ENCODE measurements at places on chromosomes 3 and 15. TPM values are rescaled to one million over a fixed set of nuclear protein-coding genes. Genes with fewer than 3 reads are reported as not detected.

GRCh38 chr15:47669221-47669620, 48.1 kb upstream of the SEMA6D start:
- H3K36me3 ChIP-seq = no peaks in the 10 kb centered on the region
- H3K27me3 ChIP-seq = peaks cover 5% of the 10 kb centered on the region

GRCh38 chr3:194682694-194683310, 2.9 kb upstream of the FAM43A start:
- no peak overlapping the region for H3K27ac ChIP-seq
- H3K4me1 ChIP-seq = peaks cover 41% of the 10 kb centered on the region
- peak; percentile 61 for DNase-seq
- H3K27me3 ChIP-seq = peaks cover 20% of the 10 kb centered on the region
- no peaks in the 10 kb centered on the region for H3K36me3 ChIP-seq
- no peak overlapping the region for H3K4me3 ChIP-seq

DNA sequence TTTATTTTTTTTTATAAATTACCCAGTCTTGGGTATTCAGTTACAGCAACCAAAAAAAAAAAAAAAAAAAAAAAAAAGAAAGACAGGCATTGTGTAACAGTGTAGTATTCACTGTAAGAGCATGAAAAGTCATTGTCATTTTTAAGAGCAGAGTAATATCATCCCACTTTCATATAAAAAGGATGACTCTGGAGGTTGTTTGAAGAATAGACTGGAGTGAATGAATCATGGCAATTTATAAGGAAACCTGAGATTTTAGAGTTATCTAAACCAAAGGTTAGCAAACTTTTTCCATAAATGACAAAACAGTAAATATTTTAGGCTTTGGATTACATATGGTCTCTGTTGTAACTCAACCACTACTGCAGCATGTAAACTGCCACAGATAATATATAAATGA, 794.9 kb downstream of the NTRK3 start:
- H3K27me3 ChIP-seq = peaks cover 17% of the 10 kb centered on the region
- H3K36me3 ChIP-seq = no peaks in the 10 kb centered on the region
- H3K4me3 ChIP-seq = no peak overlapping the region
- DNase-seq = no peak
- no peak overlapping the region for H3K27ac ChIP-seq

DNA sequence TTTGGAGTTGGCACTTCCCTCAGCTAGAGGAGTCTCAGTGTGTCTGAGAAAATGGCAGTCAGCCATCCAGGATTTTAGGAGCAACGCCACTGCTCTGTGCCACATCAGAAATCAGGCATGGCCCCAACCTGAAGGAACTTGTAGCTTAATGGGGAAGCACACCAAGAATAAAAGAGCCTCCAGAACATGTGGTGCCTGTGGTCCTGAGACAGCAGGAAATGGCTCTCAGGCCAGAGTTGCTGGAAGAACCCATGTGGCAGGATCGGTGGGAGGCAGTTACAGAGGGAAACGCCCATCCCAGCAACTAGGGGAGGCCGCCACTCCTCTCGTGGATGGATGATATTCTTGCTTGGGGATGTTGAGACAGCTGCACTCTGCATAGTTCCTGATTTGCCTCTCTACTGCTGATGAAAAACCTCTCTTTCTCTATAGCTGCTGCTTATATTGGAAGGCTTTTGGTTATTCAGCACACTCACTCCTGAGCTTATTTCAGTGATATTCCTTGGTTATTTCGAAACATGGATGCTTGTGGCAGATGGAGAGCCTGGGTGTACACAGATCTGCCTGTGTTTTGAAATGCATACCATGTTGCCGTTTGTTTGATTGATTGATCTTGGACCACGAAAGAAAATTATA, 52.4 kb downstream of the KLHL25 start:
- H3K36me3 ChIP-seq = peaks cover 15% of the 10 kb centered on the region
- H3K4me3 ChIP-seq = no peak overlapping the region
- no peaks in the 10 kb centered on the region for H3K27me3 ChIP-seq
- no peak for DNase-seq

- H3K27ac ChIP-seq = no peak overlapping the region
- no peaks in the 10 kb centered on the region for H3K4me1 ChIP-seq
- H3K36me3 ChIP-seq = no peaks in the 10 kb centered on the region
- no peak overlapping the region for H3K4me3 ChIP-seq
- DNase-seq = no peak
- H3K27me3 ChIP-seq = no peaks in the 10 kb centered on the region
Observed at GRCh38 chr3:141625506-141625905, 112.6 kb upstream of the RNF7 start.

DNA sequence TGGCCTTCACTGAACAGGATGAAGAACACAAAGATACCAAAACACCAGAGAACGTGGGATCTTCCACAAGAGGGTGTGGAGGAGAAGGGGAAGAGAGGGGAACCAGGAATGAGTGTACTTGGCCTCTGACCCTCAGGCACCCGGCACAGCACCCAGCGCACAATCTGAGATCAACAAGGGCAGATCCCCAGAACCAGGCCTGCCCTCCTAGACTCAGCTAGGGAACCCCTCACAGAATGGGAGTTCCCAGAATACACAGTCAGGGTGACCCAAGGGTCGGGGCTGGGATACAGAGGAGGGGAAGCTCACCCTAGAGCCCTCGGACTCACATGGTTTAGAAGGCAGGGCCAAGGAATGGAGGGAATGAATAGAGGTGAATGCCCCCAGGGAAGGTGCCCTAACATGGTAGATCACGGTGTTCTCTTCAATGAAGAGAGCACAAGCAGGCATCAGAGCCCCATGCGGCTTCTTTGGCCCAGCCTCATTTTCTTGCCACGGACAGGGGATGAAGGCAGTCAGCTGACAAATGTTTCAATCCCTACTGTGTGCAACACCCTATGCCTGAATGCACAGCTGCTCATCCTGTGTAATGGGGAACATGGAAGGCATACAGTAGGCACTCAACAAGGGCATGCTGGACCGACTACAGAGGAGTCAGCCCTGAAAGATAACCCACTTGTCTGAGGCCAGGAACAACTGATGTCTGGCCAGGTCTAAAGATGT, 13.1 kb downstream of the BMF start:
- peaks cover 2% of the 10 kb centered on the region for H3K36me3 ChIP-seq
- peak overlapping the region; percentile 37 for H3K4me3 ChIP-seq
- H3K27me3 ChIP-seq = no peaks in the 10 kb centered on the region
- no peak for DNase-seq
- peak overlapping the region; percentile 99 for H3K27ac ChIP-seq

GRCh38 chr3:37256447-37256846, 82.1 kb upstream of the LRRFIP2 start:
- no peak overlapping the region for H3K4me3 ChIP-seq
- peaks cover 23% of the 10 kb centered on the region for H3K36me3 ChIP-seq
- H3K4me1 ChIP-seq = peaks cover 31% of the 10 kb centered on the region

DNA sequence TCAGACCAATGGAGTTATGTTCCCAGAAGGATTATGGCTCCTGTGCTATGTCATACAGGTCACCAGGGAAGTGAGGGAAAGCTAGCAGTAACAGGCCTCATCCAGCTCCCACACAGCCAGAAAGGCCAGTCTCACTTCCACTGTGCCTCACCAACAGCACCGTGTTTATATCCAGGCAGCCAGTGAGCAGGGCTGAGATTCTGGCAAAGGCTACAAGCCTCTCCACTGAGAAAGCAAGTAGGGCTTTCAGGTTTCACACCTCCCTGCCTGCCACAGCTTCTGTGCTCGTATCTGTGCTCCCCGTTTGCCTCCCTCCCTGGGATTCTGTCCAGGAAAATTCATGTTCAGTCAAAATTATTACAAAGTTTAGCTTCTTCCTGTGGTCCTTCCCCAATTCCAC, 14.9 kb upstream of the CFAP20DC start:
- peaks cover 49% of the 10 kb centered on the region for H3K27me3 ChIP-seq
- H3K4me3 ChIP-seq = no peak overlapping the region
- peaks cover 4% of the 10 kb centered on the region for H3K4me1 ChIP-seq
- no peak for DNase-seq

- H3K27ac ChIP-seq = no peak overlapping the region
- H3K36me3 ChIP-seq = no peaks in the 10 kb centered on the region
- no peak overlapping the region for H3K4me3 ChIP-seq
- H3K27me3 ChIP-seq = no peaks in the 10 kb centered on the region
Observed at GRCh38 chr3:25038271-25038670, 389.8 kb upstream of the RARB start.

DNA sequence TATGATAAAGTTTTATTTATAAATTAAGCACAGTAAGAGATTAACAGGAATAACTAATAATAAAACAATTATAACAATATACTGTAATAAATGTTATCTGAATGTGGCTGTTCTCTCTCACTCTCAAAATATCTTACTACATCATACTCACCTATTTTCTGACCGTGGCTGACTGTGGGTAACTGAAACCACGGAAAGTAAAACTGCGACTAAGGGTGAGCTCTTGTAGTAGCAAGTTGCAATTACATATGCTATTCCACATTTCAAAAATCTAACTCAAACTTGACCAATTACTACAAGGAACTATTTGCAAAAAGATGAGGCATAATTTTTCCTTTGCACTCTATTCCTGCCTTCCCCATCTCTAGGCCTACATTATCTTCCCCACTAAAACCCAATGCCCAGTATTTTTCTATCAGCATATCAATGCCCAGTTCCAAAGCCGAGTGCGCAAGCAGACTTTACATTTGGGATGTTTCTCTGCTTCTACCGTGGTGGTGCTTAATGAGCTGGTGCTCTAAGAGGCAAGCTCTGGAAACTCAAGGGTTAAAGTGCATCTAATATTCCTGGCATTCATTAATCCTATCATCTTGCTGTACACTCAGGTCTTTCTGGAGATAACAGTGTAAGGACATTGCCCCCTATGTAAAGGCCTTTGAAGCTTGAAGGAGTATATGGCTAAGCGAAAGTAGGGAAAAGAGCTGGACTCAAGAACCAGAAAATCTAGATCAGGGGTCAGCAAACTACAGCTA, 6.7 kb downstream of the PCYT1A start:
- peaks cover 52% of the 10 kb centered on the region for H3K4me1 ChIP-seq
- no peak overlapping the region for H3K4me3 ChIP-seq
- H3K27ac ChIP-seq = peak overlapping the region; percentile 0
- peak; percentile 49 for DNase-seq
- H3K27me3 ChIP-seq = no peaks in the 10 kb centered on the region
- peaks cover 13% of the 10 kb centered on the region for H3K36me3 ChIP-seq

DNA sequence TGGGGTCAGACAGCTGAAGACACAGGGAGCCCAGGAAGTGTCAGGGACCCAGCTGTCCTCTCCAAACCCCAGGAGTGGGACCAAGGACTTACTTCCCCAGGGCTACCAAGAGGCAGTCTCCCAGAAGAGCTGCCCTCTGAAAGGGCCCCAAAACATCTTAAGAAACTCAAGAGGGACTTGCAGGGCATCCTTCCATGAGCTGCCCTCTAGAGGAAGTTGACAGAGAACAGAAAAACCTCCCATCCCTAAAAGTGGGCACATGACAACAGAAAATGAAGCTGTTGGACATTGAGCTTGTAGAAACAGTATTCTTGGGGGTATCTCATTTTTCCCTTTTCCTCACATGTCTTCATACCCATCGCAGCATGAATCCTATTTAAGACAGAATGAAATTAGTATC, 58.9 kb downstream of the MECOM start:
- H3K27me3 ChIP-seq = peaks cover 11% of the 10 kb centered on the region
- H3K36me3 ChIP-seq = no peaks in the 10 kb centered on the region
- no peaks in the 10 kb centered on the region for H3K4me1 ChIP-seq
- no peak overlapping the region for H3K4me3 ChIP-seq
- DNase-seq = no peak
- no peak overlapping the region for H3K27ac ChIP-seq

Gene CYP1A1
- total RNA-seq = 4.7 TPM

Gene KLHL40
- not detected for total RNA-seq
